Mesendoderm (in vitro differentiated cells): ENCODE measurements at places on chromosomes 5 and 9.

GRCh38 chr9:92151691-92152393 lies 36.6 kb upstream of the SPTLC1 start:
- no peaks in the 10 kb centered on the region for H3K36me3 ChIP-seq
- H3K4me3 ChIP-seq: no peak overlapping the region
- H3K4me1 ChIP-seq: peaks cover 2% of the 10 kb centered on the region
- H3K27ac ChIP-seq: no peak overlapping the region
- no peak for DNase-seq
- no peaks in the 10 kb centered on the region for H3K27me3 ChIP-seq

DNA sequence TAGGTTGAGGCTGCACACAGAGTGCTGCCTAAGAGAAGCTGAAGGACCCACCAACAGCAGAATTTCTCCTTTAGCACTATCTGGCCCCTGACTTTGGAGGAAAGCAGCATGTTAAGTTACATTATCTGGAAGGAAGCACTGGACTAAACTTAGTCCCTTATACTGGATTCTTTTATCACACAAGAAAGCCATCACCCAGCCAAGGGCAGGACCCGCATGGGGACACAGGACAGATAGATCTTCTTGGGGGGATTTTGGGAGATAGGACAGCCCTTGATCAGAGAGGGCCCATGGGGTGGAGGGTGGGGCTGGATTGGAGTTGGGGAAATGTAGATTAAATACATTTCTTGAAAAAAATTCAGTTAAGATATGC lies 14.4 kb downstream of the ANKRD33B start:
- no peak overlapping the region for H3K27ac ChIP-seq
- no peak for DNase-seq
- H3K27me3 ChIP-seq: no peaks in the 10 kb centered on the region
- no peak overlapping the region for H3K4me3 ChIP-seq
- no peaks in the 10 kb centered on the region for H3K36me3 ChIP-seq

DNA sequence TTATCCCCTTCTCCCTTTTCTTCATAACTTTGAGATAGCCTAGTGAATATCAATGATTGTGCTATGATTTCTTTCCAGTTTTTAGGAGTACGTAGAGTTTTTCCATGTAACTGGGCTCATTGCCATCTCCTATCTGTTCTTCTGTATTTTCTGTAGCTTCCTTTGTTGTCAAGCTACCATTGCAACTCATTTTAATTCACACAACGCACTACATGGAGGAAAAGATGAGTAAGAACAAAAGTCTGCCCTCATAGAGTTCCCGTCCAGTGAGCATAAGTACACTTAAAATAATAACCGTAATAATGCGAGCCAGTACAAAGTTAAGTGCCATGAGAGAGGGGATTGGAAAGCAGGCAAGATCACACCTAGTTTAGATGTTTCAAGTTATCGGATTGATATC lies 177.7 kb downstream of the PAM start:
- no peak for DNase-seq
- H3K4me1 ChIP-seq: no peaks in the 10 kb centered on the region
- H3K4me3 ChIP-seq: no peak overlapping the region
- H3K27ac ChIP-seq: no peak overlapping the region
- no peaks in the 10 kb centered on the region for H3K36me3 ChIP-seq

DNA sequence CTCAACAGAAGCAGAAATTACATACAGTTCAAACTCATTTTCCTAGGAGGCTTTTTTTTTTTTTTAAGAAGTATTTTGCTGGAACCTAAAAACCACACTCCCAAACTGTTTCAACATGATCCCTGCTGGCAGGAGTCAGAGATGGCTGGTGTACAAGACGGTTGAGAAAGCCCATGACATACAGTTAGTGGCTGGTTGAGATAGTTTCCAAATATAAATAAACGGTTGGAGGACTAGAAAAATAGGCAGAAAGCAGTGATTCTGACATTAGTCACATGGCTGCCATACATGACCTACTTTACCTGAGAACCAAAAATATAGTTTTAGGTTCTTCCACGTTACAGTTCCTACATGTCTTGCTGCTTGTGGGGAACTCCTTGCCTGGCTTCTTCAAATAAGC lies 31.7 kb upstream of the BASP1 start:
- no peaks in the 10 kb centered on the region for H3K36me3 ChIP-seq
- peaks cover 12% of the 10 kb centered on the region for H3K4me1 ChIP-seq
- H3K27me3 ChIP-seq: no peaks in the 10 kb centered on the region
- no peak for DNase-seq

DNA sequence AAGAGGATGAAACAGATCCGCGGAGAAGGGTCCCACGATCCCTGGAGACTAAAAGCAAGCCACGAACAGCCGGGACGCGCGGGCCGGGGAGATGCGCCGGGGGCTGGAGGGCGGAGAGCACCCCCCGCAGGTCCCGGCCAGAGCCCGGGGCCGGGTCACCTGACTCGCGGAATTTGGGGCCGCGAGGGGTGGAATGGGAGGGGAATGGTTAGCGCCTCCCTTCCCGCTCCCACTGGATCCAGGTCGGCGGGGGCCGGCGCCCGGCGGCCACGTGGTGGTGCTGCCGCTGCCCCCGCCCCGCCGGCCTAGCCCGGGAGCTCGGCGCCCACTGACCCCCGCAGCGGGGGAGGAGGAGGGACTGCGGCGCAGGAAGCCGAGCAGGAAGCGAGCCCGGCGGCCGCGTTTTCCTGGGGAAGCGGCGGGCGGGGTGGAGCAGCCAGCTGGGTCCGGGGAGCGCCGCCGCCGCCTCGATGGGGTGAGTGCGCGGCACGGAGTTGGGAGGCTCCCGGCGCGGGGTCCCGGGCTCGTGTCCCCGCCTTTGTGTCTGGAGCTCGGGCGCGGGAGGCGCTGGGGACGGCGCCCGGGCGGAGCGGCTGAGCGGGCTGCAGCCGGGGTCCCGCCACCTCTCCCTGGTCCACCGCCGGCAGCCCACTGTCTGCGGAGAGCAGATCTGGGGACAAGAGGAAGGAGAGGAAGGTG lies at the start of gene RAI14:
Gene RAI14 (plus strand): TSS at position 328 of the 699 bp plus-strand sequence. CDS start 30,592 bp downstream, outside the sequence.
- no peaks in the 10 kb centered on the region for H3K4me1 ChIP-seq
- H3K27ac ChIP-seq: peak within 1 kb of the TSS; percentile 99
- no peaks in the 10 kb centered on the region for H3K36me3 ChIP-seq
- DNase-seq: peak; percentile 92

GRCh38 chr9:7570107-7570720 lies 229.4 kb downstream of the DMAC1 start:
- no peak overlapping the region for H3K4me3 ChIP-seq
- DNase-seq: peak; percentile 74
- H3K36me3 ChIP-seq: no peaks in the 10 kb centered on the region
- H3K27ac ChIP-seq: no peak overlapping the region

GRCh38 chr9:74783408-74783807 lies 104.3 kb downstream of the TRPM6 start:
- H3K36me3 ChIP-seq: no peaks in the 10 kb centered on the region
- peak; percentile 73 for DNase-seq
- H3K4me1 ChIP-seq: no peaks in the 10 kb centered on the region
- no peaks in the 10 kb centered on the region for H3K27me3 ChIP-seq
- H3K4me3 ChIP-seq: no peak overlapping the region

DNA sequence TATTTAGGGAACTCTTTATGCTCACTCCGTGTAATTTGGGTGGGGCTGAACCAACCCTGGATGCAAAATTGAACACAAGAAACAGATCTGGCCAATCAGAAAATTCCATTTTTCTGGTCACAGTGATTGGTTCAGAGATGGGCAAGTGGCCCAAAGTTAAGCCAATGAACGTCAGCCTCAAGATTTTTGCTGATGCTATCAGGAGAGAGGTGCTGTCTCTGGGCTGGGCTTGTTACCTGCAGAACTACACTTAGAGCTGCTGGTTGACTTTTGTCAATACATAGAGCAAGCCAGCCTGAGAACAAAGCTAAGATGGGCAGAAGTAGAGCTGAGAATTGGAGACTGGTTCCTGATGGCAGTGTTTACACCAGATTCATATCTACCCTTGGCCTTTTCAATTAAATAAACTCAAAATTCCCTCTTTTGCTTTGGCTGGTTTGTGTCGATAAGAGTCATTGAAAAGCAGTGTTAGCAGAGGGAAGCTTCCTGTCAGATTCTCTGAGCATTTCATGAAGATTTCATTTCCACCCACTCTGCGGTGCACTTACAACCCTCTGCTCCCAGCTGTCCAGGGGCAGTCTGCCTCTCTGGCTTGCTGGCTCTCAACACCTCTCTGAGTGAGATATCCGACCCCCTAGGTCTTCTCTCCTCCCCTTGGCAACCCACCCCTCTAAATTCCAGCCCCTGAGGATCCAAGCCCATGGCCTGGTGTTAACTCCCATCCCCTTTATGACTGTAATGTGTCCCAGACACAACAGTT lies 64.5 kb upstream of the PPARGC1B start:
- H3K27me3 ChIP-seq: no peaks in the 10 kb centered on the region
- H3K4me1 ChIP-seq: no peaks in the 10 kb centered on the region
- H3K27ac ChIP-seq: no peak overlapping the region
- H3K36me3 ChIP-seq: no peaks in the 10 kb centered on the region
- DNase-seq: no peak
- H3K4me3 ChIP-seq: no peak overlapping the region

DNA sequence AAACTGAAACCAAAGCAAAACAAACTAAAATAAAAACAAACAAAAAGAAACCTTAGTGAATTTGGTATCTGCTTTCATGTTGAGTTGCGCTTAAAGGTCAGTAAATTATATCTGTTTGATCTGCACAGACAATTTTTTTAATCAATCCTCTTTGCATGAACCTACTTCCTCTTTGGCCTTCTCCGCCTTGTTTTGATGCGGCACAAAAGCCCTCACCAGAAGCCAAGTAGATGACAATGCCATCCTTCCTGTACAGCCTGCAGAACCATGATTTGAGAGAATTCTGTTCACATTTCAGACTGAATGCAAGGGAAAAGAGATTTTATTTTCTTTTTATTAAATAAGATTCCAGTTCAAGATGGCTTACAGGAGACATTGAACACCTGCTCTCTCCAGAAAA lies 473.6 kb upstream of the FTMT start:
- H3K36me3 ChIP-seq: no peaks in the 10 kb centered on the region
- H3K27ac ChIP-seq: no peak overlapping the region
- no peak overlapping the region for H3K4me3 ChIP-seq
- no peak for DNase-seq

DNA sequence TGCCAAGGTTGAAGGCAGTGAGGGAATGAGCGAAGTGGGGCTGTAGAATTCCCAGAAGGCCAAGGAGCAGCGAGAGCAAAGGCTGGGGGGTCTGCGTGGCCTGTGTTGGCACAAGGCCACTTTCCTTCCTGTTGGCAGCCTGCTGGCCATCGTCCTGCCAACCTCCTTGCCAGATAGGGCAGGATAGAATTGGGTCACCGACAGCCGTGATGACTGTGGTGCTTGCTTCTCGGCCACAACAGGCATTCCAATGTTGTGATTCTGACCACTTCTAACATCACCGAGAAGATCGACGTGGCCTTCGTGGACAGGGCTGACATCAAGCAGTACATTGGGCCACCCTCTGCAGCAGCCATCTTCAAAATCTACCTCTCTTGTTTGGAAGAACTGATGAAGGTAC lies 18.9 kb downstream of the TRIP13 start:
- H3K27me3 ChIP-seq: no peaks in the 10 kb centered on the region
- no peaks in the 10 kb centered on the region for H3K4me1 ChIP-seq
- peaks cover 29% of the 10 kb centered on the region for H3K36me3 ChIP-seq
- no peak overlapping the region for H3K27ac ChIP-seq

DNA sequence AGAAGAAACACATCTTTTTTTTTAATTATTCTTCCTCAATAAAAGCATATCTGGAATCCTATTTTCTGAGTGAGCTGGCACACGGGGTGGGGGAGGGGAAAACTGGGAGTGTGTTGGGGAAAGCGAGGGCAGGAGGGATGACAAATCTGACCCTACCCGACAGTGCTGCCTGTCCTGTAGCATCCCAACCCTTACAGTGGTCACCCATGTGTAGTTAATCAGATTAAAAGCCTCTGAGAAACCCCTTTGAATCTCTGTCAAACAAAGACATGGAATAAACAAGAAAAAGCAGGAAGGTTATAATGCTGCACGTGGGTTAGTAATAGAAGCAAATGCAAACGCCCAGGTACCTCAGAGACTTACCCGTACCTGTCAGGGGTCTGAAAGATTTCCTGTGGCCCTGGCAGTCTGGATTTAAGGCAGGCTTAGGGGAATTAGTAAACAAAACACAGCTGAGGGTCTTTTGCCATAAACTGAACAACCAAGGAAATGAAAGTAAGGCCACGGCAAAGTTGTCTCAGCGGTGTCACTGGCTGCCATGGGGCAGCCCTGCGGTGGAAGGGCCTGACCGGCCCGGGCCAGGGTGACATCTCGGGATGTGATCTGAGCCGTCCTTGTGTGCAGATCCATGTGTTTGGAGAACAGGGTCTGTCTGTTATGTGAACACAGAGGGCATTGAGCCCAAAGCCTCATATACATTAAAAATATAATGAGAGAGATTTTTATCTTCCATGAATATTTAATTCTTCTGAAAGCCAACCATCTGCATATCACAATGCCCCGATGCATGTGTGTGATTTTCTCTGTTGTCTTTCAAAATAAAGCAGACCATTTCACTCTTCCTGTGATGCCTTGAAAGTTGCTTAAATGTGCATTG lies 308.2 kb downstream of the ZNF608 start:
- DNase-seq: no peak
- H3K4me3 ChIP-seq: no peak overlapping the region
- peaks cover 4% of the 10 kb centered on the region for H3K4me1 ChIP-seq
- H3K36me3 ChIP-seq: no peaks in the 10 kb centered on the region
- H3K27me3 ChIP-seq: no peaks in the 10 kb centered on the region
- no peak overlapping the region for H3K27ac ChIP-seq

GRCh38 chr5:65247594-65247993 lies 234.1 kb downstream of the ADAMTS6 start:
- peaks cover 2% of the 10 kb centered on the region for H3K4me1 ChIP-seq
- no peaks in the 10 kb centered on the region for H3K27me3 ChIP-seq
- no peak overlapping the region for H3K4me3 ChIP-seq
- H3K27ac ChIP-seq: no peak overlapping the region

- H3K4me1 ChIP-seq: no peaks in the 10 kb centered on the region
- H3K27me3 ChIP-seq: no peaks in the 10 kb centered on the region
- no peak overlapping the region for H3K27ac ChIP-seq
- no peaks in the 10 kb centered on the region for H3K36me3 ChIP-seq
Measured at GRCh38 chr5:144207875-144208444, 37.3 kb downstream of the KCTD16 start.

DNA sequence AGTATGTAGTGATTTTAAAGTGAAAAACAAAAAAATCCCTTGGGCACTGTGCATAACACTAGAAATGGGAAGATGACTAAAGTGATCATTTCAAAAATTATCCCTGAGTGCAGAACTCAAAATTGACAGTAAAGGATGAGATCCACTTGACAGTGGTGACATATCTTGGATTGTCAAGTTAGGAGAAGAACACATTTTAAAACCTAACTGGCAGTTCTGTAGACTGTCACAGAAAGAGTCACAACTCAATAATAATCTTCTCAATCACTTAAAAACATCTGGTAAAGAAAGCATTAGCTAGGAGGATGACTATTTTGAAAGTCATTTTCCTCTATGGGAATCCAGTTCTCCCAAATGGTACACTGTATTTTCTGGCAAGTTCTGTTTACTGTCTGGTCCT lies 127.1 kb downstream of the PIP5K1B start:
- no peaks in the 10 kb centered on the region for H3K4me1 ChIP-seq
- no peaks in the 10 kb centered on the region for H3K36me3 ChIP-seq
- peaks cover 1% of the 10 kb centered on the region for H3K27me3 ChIP-seq
- H3K27ac ChIP-seq: no peak overlapping the region
- no peak for DNase-seq
